Activated naive CD4-positive, alpha-beta T cell (primary cell): ENCODE measurements at places on chromosomes 3 and 15.
A peak's percentile ranks its signal among the peaks of the same experiment; 100 is the strongest.

- DNase-seq, result no peak
These were observed 3.0 kb upstream of the NGRN start for GRCh38 chr15:90262426-90262825.

DNA sequence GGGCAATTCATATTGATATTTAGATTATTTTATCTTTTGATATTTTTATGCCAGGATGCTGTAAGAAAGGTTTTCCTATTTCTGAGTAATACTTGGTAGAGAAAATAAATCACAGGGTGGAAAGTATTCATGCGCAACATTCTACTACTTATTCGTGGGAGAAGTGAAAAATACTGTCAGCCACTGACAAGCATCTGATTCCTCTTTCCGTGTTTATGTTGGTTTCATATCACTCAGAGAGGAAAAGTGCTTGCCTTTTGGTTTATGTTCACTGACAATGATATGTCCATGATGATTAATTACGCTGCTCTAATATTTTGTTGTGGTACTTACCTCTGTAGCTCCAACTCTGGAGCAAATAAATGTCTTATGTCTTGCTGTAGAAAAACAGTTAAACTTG is 429.4 kb downstream of the EDEM1 start:
- DNase-seq, result no peak

DNA sequence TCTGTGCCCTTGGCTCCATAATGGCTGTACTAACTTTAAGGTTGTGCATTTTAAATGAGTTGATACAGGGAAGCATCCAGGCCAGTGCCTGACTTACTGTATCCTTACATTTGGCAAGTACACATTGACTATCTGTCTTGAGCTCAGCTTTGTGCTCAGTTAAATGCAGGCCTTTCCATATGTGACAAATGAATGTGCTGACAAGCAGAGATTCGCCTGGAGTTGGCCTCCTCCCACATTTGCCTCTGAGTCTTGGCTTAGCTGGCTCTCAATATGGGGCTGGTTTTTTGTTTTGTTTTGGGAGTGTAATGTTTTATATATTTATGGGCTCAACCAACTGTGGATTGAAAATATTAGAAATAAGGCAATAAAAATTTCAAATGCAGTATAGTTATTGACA is 29.7 kb downstream of the TRIM71 start:
- DNase-seq, result no peak

- no peak for DNase-seq
These were observed 1213.9 kb downstream of the OTOL1 start for GRCh38 chr3:162710332-162711112.

- DNase-seq, result no peak
These were observed 71.9 kb downstream of the CSNK1G1 start for GRCh38 chr15:64284042-64284441.

DNA sequence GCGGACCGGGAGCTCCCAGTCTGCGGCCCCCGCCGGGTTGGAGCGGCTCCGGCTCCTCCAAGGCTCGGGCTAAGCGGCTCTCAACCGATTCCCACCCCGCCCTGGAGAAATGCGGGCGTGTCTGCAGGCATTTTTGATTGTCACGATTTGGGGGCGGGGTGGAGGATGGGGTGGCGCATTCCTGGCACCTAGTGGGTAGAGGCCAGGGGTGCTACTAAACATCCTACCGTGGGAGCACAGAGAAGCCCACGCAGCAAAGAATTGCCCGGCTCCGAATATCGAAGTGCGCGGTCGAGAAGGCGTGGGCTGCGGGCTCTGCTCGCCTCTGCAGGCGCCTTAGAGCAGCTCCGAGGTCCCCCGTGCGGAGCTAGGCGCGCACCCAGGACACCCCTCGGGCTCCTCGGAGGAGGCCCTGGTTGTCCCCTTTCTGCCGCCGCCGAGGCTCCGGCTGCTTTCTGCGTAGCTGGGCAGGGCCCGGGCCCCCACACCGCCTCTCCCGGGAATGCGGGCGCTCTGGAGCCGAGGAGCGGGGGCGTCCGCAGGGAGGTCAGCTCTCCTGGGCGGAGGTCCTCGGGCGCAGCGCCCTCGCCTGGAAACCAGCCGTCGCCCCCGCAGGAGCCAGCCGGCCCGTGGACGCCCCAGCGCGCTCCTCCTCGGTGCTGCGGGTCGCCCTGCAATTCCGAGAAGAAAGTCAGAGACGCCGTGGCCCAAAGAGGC is 16.5 kb upstream of the LAMP3 start:
- peak; percentile 6 for DNase-seq

DNA sequence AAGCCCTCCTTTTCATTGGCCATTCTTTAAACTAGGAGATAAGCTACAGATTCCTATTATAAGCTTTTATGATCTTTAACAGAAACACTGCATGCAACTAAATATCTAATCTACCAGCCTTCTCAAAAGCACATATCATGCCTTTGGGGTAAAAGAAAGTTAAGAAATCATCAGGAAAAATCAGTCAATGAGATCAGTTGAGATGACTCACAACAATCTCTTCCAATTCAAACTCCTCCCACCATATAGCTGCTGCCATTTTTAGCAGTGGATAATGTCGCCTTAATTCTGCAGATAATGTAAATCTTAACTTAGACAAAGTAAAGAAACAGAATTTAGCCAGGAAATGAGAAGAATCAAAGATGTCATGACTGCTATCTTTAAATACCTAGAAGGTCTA is 135.2 kb upstream of the BCL6 start:
- no peak for DNase-seq

GRCh38 chr3:184750349-184751083 is 38.7 kb upstream of the MAGEF1 start:
- DNase-seq, result no peak

- no peak for DNase-seq
These were observed 171.6 kb downstream of the PPM1L start for GRCh38 chr3:160927620-160928019.

GRCh38 chr15:73607843-73608242 is 25.3 kb downstream of the NPTN start:
- DNase-seq, result no peak

DNA sequence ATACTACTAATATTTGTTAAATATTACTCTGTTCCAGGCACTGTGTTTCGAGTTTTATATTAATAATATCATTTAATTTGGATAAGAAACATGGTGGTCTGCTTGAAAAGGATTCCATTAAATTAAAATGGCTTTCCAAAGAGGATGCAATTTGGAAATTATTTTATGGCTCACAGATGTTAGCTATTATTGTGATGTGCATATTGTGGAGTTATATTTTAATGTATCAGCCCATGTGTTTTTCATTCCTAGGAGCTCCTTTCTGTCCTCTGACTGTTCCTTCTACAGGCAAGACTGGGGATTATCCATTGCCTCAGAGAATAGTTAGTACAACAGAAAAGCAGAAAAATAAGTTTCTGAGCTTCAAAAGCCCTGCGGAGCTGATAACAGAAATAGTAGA is 376.7 kb upstream of the PDZRN3 start:
- no peak for DNase-seq

- peak; percentile 47 for DNase-seq
These were observed 514 bp downstream of the MBNL1 start for GRCh38 chr3:152269056-152269830.

GRCh38 chr3:187769771-187770170 is 24.5 kb upstream of the BCL6 start:
- no peak for DNase-seq

DNA sequence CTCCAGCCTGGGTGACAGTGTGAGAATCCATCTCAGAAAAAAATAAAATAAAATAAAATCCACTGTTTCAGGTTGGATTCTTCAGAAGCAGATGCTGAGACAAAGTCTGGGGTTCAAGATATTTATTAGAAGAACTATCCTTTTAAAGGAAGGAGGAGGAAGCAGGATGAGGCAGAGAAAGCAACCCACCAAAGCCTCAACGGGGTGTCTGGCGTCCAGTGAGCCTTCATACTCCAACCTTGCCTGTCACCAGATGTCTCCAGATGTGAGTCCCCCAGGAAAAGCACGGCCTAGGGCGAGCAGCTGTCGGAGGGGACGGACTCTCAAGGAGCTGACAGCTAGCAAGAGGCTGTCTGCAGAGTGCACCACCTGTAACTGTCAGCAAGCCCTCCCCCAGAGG is 37.3 kb downstream of the MB21D2 start:
- DNase-seq, result no peak

GRCh38 chr3:5023777-5024346 is 44.6 kb downstream of the BHLHE40 start:
- no peak for DNase-seq
